ENCODE measurements at places on chromosomes 2 and 18. TPM values are rescaled to one million over a fixed set of nuclear protein-coding genes. Genes with fewer than 3 reads are reported as not detected.

Gene HES6
- 2.8 TPM for polyA plus RNA-seq

Gene LIMS4
- 0.10 TPM for polyA plus RNA-seq

Gene POTEJ
- polyA plus RNA-seq: not detected

Gene SLC9A4
- polyA plus RNA-seq: not detected

Gene MROH2A
- not detected for polyA plus RNA-seq

Gene TRIM54
- not detected for polyA plus RNA-seq

Gene ATG9A
- polyA plus RNA-seq: 24.7 TPM

Gene TUBB8B
- 0.42 TPM for polyA plus RNA-seq

Gene DIPK1C
- polyA plus RNA-seq: not detected

Gene UCN
- polyA plus RNA-seq: 0.60 TPM

Gene ANKRD30B
- not detected for polyA plus RNA-seq

Gene CABYR
- polyA plus RNA-seq: not detected

Gene SKOR2
- not detected for polyA plus RNA-seq

Gene HOXD9
- not detected for polyA plus RNA-seq

Gene COLEC11
- not detected for polyA plus RNA-seq

Gene RPRM
- not detected for polyA plus RNA-seq

Gene UGT1A10
- not detected for polyA plus RNA-seq

Gene TTR
- polyA plus RNA-seq: not detected

Gene IL36RN
- not detected for polyA plus RNA-seq

Gene MTX2
- polyA plus RNA-seq: 7.6 TPM

All from CD14-positive monocyte (primary cell).